Aortic smooth muscle cell (primary cell): ENCODE measurements at places on chromosomes 11 and 22. TPM values are rescaled to one million over a fixed set of nuclear protein-coding genes. Genes with fewer than 3 reads are reported as not detected.

PRG3 gene
- not detected in 2 replicates for total RNA-seq

CDKN1C gene
- total RNA-seq: 0.40 and 0.87 TPM in 2 replicates

EIF3D gene
- 265 and 306 TPM in 2 replicates for total RNA-seq

CHRM4 gene
- 0.13 TPM in 1 of 2 replicates, not detected in the other for total RNA-seq

NCF4 gene
- total RNA-seq: not detected in 2 replicates

NTM gene
- 32.1 and 35.0 TPM in 2 replicates for total RNA-seq

B4GALNT4 gene
- under 0.01 and 0.06 TPM in 2 replicates for total RNA-seq

CABP4 gene
- total RNA-seq: 0.19 and 0.26 TPM in 2 replicates

SEC14L6 gene
- total RNA-seq: 0.12 and 0.13 TPM in 2 replicates

KLHL35 gene
- total RNA-seq: 3.9 and 4.5 TPM in 2 replicates

RHOD gene
- total RNA-seq: 9.1 and 16.8 TPM in 2 replicates

CHST1 gene
- total RNA-seq: 1.1 and 1.2 TPM in 2 replicates

GLYATL1 gene
- total RNA-seq: 0.37 and 0.53 TPM in 2 replicates

PKDREJ gene
- total RNA-seq: under 0.01 and 0.06 TPM in 2 replicates

KIAA1671 gene
- 25.4 and 33.3 TPM in 2 replicates for total RNA-seq

SULT4A1 gene
- 0.26 and 0.31 TPM in 2 replicates for total RNA-seq

OR4D11 gene
- total RNA-seq: not detected in 2 replicates

ELF5 gene
- total RNA-seq: not detected in 2 replicates

CCDC88B gene
- total RNA-seq: 4.3 and 4.5 TPM in 2 replicates

MTMR3 gene
- total RNA-seq: 20.1 and 23.6 TPM in 2 replicates

APOL5 gene
- not detected in 2 replicates for total RNA-seq

ISX gene
- not detected in 2 replicates for total RNA-seq

GPHA2 gene
- not detected in 2 replicates for total RNA-seq

VSIG2 gene
- 0.06 and 0.13 TPM in 2 replicates for total RNA-seq

NXPE4 gene
- not detected in 2 replicates for total RNA-seq

OR10G7 gene
- total RNA-seq: not detected in 2 replicates

PTPN5 gene
- not detected in 2 replicates for total RNA-seq

CRYBB1 gene
- not detected in 2 replicates for total RNA-seq

PRG2 gene
- not detected in 2 replicates for total RNA-seq

SOX10 gene
- not detected in 2 replicates for total RNA-seq

OR5B17 gene
- total RNA-seq: not detected in 2 replicates

TCF20 gene
- 16.5 and 17.0 TPM in 2 replicates for total RNA-seq

MS4A6E gene
- total RNA-seq: not detected in 2 replicates

MYO7A gene
- total RNA-seq: 0.26 and 0.44 TPM in 2 replicates
